ENCODE measurements at places on chromosomes 11 and 22.

DNA sequence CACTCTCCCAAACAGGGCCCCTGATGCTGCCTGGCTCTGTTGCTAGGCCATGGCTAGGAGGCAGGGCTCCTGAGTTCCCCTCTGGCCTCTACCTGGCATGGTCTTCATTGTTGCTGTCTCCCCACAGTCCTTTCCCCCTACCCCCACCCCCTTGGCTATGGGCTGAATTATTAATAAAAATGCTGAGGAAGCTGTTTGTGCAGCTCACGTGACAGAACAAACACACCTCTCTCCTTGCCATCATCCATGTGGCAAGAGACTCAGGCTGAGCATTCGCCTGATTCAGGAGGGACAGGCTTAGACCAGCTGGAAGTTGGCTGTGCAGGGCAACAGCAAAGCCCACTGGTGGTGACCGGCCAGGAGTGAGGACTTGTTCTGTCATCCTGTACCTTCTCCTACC, 4.2 kb upstream of the SYT7 start:
- DNase-seq: no peak

- no peak for DNase-seq
Observed at GRCh38 chr11:12518606-12519385, 141.4 kb downstream of the PARVA start.

- no peak for DNase-seq
Observed at GRCh38 chr11:65710421-65710820, 1.6 kb upstream of the KAT5 start.

DNA sequence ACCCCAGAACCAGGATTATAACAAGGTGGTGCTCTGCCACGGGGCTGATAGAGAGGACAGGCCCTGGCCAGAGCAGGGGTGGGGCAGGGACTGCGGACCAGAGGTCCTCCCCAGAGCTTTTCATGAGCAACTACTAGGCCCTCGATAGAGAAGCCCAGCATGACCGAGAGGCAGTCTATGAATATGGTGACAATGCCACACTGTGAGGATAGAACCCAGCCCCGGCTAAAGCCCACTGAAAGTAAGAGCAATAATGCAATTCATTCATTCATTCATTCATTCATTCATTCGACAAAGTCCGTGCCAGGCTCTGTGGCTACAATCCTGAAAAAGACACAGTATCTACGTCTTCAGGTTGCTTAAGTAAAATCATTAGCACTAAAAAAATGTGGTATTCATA, 35.6 kb upstream of the CD5 start:
- no peak for DNase-seq

Data from psoas muscle (tissue), 8 donors.